ENCODE measurements at places on chromosomes 4 and X.

DNA sequence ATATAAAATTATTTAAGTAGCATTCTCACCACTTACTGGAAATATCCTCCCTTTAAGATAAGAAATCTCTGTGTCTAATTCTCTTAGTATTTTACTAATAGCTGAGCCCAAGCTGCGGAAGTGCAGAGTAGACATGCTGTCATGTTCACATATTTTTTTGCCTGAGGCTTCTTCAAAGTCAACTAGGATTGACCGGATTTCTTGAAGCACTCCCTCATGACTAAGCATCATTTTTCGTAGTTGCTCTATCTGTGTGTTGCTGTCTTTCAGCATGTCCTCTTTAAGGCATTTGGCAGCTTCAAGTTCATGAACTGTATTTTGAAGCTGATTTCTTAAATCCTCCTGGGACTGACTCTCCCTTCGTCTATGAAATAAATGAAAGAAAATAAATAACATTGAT lies 36.9 kb downstream of the CCDC158 start:
- DNase-seq, result no peak

DNA sequence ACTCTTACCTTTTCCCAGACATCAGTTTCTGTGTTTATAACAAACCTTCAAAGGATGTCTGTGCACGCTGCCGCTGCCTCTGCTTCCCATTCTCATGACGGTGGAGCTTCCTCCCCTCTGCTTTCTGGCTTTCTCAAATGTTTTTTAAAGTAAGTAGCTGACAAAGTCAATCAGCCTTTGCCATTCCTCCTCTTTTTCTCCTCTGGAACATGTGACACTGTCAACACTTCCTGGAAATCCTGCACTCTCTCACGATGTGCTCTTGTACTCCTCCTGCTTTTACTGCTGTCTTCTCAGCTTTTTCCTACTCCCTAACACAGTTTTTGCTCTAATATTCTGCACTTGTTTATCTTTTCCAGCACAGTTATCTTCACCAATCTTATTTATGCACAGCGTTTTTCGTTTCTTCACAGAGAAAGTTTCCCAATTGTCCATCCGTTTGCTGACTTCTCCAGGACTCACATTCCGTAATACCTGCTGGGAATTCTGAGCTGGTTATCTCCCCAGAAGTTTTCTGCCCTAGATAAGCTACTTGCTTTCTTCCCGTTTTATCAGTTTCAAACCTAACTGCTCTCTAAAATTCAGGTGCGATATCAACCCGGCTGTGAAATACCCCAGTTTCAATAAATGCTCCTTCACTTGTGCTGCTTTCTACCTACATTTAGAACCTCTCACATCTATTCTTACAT lies 465.6 kb upstream of the AGA start:
- no peak for DNase-seq

- no peak for DNase-seq
Observed at GRCh38 chr4:79842162-79842561, 230.9 kb downstream of the ANTXR2 start.

GRCh38 chr4:159117968-159118367 lies 15.1 kb downstream of the RAPGEF2 start:
- no peak for DNase-seq

DNA sequence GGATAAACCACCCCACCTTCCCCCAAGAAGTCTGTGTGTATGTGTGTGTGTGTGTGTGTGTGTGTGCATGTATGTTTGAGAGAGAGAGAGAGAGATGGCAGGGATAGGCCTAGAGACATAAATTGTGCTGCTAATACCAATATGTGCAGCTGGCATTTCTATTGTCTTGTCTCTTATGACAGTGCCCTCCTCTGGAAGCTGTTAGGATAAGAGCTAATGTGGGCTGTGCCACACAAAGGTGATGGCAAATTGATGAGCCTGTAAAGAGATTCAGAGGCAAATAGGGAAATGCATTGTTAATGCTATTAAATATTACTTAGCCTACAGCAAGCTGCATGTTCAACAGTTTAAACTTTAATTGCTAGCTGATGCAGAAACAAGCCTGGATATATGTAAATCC lies 332.0 kb downstream of the NKX6-1 start:
- no peak for DNase-seq

GRCh38 chr4:73518340-73518739 lies 36.8 kb downstream of the AFM start:
- DNase-seq, result no peak

DNA sequence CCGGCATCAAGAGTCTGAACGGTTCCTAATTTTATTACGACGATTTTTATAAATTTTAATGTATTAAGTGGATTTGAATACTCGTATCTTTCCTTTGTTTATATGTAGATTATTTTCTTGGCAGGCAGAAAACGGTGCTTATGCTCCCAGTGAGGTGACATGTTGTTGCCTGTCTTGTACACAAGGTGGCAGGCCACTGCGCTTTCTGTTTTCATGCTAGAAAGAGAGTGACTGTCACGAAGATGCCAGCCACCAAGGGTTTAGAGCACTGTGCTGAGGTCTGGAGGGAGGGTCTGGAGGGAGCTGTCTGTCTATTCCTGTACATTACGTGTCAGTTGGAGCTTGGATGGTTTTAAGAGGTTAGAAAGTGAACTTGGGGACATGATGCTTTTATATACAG lies 87.7 kb downstream of the SHROOM2 start:
- DNase-seq, result peak; percentile 59

- no peak for DNase-seq
Observed at GRCh38 chr4:11469650-11470437, 41.1 kb upstream of the HS3ST1 start.
